ENCODE measurements at places on chromosomes 2 and 18.

GRCh38 chr2:218065239-218066006 lies 3.6 kb upstream of the RUFY4 start:
- no peak overlapping the region for H3K27ac ChIP-seq
- DNase-seq, result no peak
- peaks cover 4% of the 10 kb centered on the region for H3K4me1 ChIP-seq
- H3K4me3 ChIP-seq, result no peak overlapping the region

- no peaks in the 10 kb centered on the region for H3K27me3 ChIP-seq
- H3K4me1 ChIP-seq, result no peaks in the 10 kb centered on the region
Measured at GRCh38 chr2:66771359-66771976, 336.5 kb downstream of the MEIS1 start.

- no peak overlapping the region for H3K27ac ChIP-seq
- peak; percentile 59 for DNase-seq
- peaks cover 2% of the 10 kb centered on the region for H3K36me3 ChIP-seq
- H3K4me1 ChIP-seq, result peaks cover 4% of the 10 kb centered on the region
Measured at GRCh38 chr2:219104107-219105035, 43.6 kb upstream of the IHH start.

GRCh38 chr2:74441170-74441689 lies 507 bp downstream of the RTKN start:
- H3K4me1 ChIP-seq, result peaks cover 40% of the 10 kb centered on the region
- peaks cover 25% of the 10 kb centered on the region for H3K27me3 ChIP-seq
- H3K36me3 ChIP-seq, result no peaks in the 10 kb centered on the region
- H3K4me3 ChIP-seq, result no peak overlapping the region
- DNase-seq, result no peak

GRCh38 chr2:160440888-160441287 lies 52.7 kb downstream of the RBMS1 start:
- no peak overlapping the region for H3K27ac ChIP-seq
- no peaks in the 10 kb centered on the region for H3K27me3 ChIP-seq
- no peaks in the 10 kb centered on the region for H3K4me1 ChIP-seq
- H3K4me3 ChIP-seq, result no peak overlapping the region
